GM18507 (cell line): ENCODE measurements at places on chromosomes 1 and 21.
A peak's percentile ranks its signal among the peaks of the same experiment; 100 is the strongest.

GRCh38 chr1:208766832-208767231 is 522.6 kb upstream of the PLXNA2 start:
- DNase-seq = no peak

DNA sequence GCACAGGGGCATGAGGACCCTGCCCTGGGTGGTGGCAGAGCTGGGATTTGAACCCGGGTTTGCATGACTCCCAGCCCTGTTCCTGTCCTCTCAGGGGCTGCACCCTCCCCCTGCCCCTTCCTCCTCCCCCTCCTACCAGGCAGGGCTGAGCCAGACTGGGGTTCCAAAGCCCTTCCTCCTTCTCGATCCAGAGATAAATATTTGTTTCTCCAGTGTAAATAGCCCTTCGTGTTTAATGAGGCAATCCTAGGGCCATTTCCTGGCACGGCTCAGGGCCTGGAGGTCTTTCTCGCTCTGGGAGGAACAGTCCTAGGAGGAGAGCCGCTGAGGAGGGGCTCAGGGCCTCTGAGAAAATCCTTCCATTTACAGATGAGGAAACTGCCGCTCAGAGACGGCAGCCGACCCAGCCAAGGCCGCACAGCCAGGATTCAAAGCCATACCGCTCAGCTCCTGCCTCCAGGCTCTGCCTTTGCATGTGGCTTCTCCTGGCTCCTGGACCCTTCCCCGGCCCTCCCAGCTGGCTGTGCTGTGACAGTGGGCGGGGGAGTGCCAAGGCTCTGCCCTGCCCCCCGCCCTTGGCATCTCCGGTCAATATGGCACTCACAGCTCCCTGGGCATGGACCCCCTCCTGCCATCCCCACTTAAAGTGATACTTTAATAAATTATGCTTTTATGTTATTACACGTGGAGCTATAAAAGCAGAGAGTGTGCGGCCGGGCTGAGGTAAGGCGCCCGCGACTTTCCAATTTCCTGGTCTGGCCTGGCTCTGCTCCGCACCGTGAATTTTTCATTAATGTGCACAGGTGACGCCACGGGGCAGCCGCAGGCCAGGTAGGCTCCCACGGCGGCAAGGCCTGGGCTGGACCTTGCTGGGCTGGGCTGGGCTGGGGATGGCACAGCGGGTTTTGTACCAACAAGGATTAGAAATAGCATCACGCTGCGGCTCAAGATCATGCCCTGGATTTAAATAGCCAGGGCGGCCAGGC is 114.7 kb upstream of the WNT4 start:
- no peak for DNase-seq

GRCh38 chr1:202957733-202958543 is at the start of gene ADIPOR1:
Gene ADIPOR1, minus strand, starts transcription at chr1:202958312. Its CDS starts 7,242 bp downstream, at chr1:202951070.
- DNase-seq = peak; percentile 96

DNA sequence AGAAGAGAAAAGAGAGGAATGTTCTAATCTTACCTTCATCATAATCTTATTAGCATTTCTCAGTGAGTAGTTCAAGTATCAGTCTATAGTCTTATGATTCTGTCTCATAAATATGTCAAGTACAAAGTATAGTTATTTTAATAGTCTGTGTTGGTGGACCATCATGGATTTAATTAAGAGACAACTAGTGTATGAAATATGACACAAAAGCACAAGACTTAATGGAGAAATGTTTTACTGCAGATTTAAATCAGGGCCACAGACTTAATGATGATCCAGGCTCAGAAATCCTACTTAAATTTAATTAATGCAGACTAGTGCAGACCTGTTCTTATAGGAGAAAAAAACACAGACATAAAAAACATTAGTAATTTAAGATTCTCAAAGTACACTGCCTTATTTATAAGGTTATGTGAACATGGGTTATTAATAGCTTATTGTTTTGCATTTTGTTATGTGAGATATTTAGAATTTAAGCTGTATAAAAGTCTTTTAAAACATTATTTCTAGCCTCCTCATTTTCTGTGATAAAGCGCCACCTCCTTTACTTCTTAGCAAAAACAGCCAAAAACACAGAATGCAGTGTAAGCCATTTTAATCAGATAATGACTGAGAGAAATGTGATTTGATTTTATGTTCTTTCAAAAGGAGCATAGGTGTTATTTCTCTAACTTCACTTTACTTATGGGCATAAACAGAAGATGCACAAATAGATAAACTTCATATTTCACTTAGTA is 255.0 kb upstream of the SNX7 start:
- DNase-seq = no peak

DNA sequence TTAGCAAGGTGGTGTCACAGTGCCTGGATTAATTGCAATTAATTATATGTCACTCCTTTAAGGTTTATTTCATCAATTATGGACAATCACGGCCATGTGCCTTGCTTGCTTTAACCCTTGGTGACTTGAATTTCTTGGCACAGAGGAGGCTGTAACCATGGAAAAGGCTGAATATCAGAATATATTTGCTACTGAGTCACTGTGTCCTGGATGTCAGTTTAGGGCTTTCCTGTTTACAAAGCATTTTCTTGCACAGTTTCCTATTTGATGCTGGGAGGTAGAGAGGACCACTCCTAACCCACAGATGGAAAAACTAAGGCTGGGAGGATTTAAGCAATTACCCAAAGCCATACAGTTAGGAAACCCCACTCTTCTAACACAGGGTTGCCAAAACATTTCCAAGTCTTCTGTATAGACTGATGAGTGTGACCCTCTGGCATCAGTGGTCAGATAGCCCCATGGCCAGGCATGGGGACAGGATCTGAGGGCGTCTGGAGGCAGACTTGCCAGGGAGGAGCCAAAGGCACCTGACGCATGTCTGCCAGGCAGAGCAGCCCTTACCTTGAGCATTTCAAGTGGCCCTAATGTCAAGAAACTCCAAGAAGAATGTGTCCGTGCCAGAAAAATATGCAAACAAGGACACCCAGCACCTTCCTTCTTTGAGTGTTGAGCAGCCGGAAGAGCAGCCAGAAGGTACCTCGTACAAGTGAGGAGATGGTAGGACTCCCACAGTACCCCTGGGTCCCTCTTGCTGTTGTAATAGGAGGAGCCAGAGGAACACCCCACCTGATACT is 34.4 kb downstream of the KCNN3 start:
- no peak for DNase-seq

- DNase-seq = no peak
Observed at GRCh38 chr1:175188936-175189335, 3.6 kb downstream of the KIAA0040 start.

DNA sequence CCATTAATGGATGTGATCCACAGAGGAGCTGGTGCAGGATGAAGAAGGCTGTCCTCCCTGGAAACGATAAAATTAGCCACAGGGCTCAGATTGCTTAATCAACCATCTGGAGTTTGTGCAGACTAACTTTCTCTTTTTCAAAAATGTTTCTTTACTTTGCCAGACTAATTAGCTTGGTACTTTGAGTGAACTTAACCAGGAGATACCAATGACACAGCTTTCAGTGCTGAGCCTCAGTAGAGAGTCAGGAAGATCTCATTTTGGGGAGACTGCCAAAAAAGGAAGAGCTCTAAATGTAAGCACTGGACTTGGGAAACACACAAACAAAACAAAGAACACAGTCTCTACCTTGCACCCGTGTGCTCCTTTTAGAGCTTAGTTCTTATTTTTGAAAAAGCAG is 248.1 kb upstream of the DEPDC1 start:
- no peak for DNase-seq

- no peak for DNase-seq
Observed at GRCh38 chr21:31221043-31221442, 123.0 kb downstream of the TIAM1 start.

- no peak for DNase-seq
Observed at GRCh38 chr1:182335771-182336566, 55.6 kb downstream of the GLUL start.

DNA sequence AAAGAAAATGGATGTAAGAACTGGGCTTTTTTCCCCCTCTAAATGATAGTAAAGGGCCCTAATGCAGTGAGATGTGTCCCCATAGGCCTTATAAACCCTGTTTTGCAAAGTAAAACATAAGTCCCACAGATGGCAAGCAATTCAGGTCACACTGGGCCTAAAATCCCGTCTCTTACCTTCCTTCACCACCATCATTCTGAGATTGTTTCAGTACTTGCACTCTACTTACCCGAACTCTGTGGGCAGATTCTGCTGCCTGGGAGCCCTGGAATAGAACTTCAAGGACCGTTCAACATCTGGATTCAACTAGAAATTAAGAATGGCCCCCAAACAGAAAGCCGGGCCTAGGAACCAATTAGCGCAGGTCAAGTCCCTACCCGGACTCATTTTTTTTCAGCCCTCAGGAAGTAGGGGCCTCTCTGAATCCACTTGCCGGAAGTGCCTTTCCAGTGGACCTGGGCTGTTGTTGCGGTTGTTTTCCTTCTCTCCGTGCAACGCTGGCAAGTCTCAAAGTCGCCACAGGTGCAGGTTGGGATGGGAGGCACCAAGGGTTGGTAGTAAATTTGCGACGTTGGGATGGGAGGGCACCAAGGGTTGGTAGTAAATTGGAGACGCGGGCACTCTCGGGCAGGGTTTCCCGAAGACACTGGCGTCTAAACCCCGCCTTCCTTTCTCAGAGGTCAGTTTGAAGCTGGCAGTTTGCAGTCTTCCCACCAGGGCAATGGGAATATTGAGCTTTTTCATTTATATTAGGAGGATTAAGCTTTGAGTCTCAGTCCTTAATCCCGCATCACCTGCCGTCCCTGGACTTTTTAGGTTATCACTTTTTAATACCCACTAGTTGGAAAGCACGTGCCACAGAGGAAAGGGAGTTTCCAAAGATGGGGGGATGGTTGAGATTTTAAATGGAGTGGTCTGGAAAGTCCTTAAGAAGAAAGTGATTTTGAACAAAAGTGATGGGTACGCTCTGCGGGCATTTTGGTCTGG is at the start of gene TMEM69:
TMEM69 (plus strand) TSS at position 428 of the 987 bp plus-strand sequence. CDS start 2,888 bp downstream, outside the sequence.
- DNase-seq = peak; percentile 57

DNA sequence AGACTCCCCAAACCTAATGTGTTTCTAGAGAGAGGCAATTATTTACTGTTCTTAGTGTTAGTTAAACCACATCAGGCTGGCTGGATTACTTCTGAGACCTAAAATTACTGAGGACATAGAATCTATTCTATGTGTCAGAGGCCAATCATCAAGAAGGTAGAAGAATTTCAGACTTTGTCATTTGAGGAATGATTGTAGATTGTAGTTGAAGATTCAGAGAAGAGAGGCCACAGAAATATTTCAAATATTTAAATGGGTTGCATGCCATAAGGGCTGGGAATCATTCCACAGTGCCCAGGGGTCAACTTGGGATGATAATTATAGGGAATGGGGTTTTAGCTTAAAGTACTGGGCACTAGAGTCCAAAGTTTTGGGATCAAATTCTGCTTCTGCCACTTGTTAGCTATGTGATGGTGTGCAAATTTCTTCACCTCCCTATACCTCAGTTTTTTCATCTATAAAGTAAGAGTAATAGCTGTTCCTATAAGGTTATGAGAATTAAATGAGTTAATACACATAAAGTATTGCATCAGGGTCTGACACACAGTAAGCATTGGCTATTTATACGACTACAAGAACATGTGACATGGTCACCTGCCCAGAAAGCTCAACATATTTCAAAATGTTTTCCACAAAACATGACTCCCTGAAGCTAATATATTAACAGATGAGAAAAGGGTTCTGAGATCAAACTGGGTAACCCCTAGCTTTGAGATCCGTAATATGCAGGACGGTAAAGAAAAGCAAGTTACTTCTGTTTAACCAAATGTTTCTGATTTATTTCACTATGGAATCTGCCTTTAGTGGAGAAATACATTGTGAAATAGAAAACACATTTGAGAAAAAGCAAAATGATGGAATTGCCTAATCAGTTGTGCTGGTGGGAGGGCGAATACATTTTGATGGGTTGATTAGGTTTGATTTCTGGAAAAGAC is 69.7 kb upstream of the SPAG17 start:
- no peak for DNase-seq

DNA sequence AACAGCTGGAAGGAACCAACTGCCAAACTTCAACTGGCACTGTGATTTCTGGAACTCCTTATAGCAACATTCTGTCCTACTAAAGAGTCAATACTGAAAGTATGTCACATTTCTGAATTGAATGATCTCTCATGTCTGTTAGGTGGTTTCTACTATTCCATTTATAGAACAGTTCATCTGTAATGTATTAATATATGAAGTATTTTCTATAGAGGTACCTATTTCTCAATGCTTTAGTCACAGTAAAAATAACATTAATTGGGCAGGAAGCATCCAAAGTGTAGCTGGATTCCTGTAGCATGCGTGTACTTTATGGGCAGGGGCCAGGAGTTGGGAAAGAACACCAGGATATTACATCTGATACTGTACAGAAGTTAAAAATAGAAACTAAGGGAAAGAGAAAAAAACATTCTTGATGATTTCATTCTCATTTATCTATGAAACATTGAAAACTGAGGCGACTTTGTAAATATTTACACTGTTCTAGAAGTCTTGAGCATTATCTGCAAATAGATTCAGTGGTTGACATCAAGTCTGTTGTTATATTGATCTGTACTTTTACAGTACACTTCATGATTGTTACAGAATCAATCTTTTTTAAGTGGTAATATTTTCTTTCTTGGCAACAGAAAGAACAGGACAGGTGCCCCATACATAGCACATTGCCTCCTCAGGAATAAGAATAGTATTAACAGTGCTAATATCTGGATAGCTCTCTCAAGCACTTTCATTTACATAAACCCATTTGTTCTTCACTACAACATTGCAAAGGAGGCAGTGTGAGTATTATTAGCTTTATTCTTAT is 6.2 kb upstream of the ZNF281 start:
- peak; percentile 14 for DNase-seq

DNA sequence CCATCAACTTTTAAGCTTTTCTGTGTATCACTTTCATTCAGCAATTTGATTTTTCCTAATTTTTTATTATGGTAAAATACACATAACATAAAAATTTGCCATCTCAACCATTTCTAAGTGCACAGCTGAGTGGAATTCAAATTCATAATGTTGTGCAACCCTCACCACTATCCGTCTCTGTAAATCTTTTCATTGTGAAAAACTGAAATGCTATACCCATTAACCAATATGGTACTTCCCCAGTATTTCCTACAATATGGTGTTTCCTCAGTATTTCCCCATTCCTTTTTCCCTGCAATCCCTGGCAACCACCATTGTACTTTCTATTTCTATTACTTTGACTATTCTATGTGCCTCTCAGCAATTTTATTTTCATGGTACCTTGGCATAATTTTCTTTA is 6.8 kb downstream of the STPG1 start:
- DNase-seq = no peak

DNA sequence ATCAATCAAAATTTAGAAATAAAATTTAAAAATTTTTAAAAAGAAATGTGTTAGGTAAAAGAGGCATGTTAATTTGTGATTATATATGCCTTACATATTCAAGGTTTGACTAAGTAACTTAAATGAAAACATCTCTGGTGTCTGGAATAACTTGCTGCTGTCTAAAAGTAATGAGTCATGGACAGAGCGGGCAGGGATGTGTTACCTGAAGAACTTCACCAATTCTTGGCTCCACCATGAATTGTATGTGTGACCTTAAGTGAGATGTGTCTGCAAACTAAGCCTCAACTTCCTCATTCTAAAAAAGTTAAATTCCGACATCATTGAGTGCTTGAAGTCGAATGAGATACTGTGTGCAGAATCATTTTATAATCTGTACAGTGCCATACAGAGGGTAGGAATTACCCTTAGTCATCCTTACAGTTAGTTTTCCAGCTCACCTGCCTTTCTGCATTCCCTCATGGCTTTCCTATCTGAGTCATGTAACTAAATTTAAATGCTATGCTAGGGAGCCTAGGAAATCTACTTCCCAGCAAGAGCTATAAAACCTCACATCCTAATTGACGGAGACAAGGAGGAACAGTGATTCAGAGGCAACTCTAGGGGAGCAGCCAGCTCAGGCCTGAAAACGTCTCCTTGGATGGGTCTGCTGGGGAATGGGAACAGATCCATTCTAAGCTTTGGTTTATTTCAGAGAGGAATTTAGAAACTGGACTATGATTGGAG is 100.7 kb upstream of the TSPAN2 start:
- no peak for DNase-seq
